Head of caudate nucleus (tissue), 42 donors: ENCODE measurements at places on chromosomes 13 and 19.

DNA sequence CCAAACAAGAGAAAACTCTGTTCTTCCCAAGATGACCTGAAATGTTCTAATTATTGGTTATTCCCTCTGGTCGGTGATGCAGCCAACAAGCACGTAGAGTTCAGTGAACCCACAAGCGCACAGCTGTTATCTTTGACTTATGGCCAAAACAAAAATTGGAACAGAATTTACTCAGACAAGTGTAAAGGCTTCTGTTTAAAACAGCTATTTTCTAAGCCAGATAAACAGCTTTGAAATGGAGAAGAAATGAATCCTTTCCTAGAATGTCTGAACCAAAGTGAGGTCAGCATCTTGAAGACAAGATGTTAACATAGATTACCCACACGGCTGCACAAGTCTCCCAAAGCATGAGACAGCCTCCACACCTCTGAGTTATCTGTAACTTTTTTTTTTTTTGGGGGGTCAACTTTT is 669.2 kb downstream of the DIAPH3 start:
- DNase-seq = no peak

GRCh38 chr19:1311543-1312091 is 25.9 kb downstream of the EFNA2 start:
- DNase-seq = no peak

DNA sequence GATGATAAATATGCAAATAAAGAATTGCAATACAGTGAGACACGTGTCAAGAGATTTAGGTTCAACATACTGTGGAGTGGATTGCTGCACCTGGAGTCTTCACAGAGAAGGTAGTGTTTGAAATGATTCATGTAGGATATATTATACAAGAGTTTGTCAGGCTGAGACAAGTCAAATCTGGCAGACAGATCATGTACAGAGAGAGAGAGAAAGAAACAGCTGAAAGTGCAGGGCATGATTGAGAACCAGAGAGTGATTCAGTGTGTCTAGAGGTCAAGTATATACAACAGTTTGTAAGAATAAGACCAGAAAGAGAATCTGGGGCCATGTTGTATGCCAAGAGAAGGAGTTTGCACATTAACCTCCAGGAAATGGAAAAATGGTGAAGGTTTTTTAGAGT is 2.1 kb upstream of the VWA8 start:
- no peak for DNase-seq

- no peak for DNase-seq
Measured at GRCh38 chr19:34452723-34453122, 24.5 kb downstream of the UBA2 start.

GRCh38 chr13:40187324-40187795 is 479.1 kb downstream of the FOXO1 start:
- no peak for DNase-seq

DNA sequence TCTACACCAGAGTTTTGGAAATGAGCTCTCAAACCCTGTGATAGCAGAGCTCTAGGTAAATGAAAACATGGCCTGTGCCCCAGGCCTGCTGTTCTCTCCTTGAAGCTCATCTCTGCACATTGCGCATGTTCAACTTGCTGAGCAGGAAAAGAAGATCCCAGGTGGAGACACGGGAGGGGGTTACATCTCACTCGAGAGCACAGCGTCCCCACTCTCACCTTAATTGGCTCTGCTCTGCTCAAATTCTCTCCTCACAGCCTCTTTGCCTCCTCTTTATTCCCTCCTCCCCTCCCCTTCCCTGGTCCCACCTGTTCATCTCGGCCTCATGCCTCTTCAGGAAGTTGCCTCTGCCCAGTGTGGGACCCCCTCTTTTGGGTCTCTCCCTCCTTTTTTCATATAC is 44.7 kb downstream of the RGCC start:
- no peak for DNase-seq

- peak; percentile 4 for DNase-seq
Measured at GRCh38 chr19:52270266-52270885, 989 bp downstream of the ZNF766 start.

GRCh38 chr13:80371840-80372509 is 31.0 kb upstream of the SPRY2 start:
- DNase-seq = no peak

DNA sequence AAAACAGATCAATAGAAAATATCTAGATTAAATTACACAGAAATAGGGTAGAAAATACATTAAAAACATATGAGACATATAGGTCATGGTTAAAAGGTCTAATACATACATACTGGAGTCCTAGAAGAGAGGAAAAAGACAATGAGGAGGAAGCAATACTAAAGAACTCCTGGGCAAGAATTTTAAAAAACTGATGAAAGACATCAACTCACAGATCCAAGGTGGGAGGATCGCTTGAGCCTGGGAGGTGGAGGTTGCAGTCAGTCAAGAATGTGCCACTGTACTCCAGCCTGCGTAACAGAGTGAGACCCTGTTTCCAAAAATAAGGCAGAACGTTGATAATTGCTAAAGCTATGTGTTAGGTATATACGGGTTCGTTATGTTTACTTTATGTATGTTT is 5.4 kb upstream of the KASH5 start:
- no peak for DNase-seq

DNA sequence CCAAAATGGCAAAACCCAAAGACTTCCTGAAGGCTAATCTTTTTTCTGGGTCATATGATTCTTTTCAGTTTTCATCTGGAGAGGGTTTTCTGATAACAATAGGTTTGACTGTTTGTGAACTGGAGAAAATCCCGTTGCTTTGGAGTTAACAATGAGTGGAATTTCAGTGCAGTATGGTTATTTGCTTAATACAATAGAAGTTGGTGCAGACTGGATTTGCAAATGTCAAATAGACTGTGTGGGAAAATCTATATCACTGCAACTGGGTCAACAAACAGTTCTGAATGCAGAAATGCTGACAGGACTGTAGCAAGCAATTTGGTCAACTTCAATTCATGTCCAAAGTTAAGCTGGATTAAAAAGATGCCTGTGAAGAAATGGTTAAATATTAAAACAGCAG is 267.5 kb upstream of the ARGLU1 start:
- DNase-seq = no peak

- DNase-seq = no peak
Measured at GRCh38 chr19:50628146-50628545, 11.5 kb downstream of the SYT3 start.

DNA sequence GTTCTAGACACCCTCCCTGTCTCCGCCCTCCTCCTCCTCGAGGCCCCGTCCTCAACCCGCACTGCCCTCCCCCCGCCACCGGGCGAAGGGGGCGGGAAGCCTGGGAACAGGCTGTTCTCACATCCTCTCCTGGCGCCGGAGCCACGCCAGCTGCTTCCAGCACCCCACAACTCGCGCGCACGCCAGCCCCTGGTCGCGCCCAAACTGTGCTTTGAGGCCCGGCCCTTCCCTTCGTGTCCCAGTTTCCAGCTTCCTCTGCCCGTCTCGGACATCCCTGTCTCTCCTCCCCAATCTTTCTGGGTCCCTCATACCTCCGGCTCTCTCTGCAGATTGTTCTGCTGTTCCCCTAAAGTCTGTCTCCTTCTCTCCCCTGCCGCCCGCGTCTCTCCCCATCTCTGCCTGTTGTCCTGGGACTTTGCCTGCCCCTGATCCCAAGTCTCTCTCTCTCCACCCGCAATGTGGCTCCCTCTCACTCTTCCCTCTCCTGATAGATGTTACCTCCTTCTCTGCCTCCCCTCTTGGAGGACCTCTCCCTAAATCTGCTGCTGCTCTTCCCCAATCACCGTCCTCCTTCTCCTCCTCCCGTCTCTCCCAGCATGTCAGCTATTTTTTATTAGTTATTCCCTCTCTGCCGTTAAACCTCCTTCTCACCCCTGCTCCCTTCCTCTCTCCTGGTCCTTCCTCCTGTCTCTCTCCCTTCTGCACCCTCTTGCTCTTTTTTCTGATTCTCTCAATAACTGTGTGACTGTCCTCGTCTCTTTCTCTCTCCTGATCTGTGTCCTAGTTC is 14.2 kb downstream of the DPF1 start:
- peak; percentile 87 for DNase-seq

DNA sequence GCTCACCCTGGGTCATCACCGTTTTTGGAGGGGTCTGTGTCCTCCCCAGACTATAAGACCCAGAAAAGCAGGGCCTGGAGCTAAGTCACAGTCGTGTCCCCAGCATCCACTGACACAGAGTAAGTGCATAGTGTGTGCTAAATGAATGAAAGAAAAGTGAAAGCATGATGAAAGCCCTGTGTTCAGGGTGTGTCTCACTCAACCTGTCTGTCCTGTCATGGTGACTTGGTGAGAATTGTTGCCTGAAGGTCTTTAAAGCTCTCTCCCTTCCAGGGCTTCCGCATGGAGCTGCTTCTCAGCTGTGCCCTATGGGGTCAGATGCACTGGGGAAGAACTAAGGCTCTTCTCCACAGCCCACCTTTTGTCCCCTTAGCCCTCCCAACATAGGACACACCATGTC is 20.5 kb upstream of the IGFL1 start:
- DNase-seq = no peak

DNA sequence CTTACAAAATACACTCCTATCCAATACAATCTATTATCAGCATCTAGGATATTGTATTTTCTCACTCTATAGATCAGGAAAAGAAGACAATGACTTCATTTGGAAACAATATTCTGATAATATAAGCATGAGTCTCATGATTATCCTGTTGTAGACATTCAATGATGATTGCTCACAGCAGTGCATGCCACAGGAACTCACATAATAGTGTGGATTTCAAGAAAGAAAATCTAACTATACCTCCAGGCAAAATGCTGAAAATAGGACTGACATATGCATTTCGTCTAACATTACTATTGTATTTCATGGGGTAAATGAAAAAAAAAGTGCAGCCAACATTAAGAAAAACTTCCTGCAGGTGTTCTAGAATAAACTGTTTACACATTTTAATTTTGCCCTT is 122.6 kb downstream of the POSTN start:
- DNase-seq = no peak

- no peak for DNase-seq
Measured at GRCh38 chr19:677201-677600, 1.0 kb downstream of the FSTL3 start.

GRCh38 chr19:18349524-18350128 is 9.2 kb downstream of the PGPEP1 start:
- DNase-seq = peak; percentile 56

DNA sequence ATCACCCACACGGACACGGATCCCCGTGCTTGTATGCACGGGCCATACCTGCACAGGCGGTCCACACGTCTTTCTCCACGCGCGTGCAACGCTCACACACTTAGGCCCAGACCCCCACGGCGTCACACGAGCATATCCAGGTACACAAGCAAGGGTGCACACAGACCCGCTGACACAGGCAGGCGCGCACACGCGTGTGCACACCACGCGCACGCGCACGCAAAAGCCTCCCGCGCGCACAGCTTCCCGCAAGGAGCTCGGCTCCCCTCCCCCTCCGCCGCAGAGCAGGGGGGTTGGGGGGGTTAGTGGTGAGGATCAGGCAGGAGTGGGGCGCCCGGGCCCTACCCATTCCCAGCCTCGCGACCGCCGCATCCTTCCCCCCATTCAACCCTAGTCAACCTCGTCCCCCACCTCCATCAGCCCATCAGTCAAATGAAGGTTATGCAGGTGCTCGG is 407 bp downstream of the RAB3A start:
- peak; percentile 62 for DNase-seq

DNA sequence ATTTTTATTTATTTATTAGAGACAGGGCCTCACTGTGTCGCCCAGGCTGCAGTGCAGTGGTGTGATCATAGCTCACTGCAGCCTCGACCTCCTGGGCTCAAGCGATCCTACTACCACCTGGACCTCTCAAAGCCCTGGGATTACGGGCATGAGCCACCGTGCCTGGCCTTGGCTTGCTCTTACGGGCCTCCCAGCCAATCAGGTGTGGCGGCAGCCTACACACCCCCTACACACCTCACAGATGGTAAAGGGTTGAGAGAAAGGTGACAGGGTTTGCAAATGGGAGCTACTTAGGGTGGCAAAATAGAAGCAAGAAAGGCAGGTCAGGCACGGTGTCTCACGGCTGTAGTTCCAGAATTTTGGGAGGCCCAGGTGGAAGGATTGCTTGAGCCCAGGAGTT is 1.0 kb upstream of the ZBTB32 start:
- no peak for DNase-seq

- no peak for DNase-seq
Measured at GRCh38 chr13:76994281-76994680, 2.4 kb downstream of the CLN5 start.

GRCh38 chr13:111011899-111012298 is 97.0 kb upstream of the ANKRD10 start:
- no peak for DNase-seq

GRCh38 chr13:38824342-38824741 is 137.5 kb downstream of the FREM2 start:
- DNase-seq = no peak

DNA sequence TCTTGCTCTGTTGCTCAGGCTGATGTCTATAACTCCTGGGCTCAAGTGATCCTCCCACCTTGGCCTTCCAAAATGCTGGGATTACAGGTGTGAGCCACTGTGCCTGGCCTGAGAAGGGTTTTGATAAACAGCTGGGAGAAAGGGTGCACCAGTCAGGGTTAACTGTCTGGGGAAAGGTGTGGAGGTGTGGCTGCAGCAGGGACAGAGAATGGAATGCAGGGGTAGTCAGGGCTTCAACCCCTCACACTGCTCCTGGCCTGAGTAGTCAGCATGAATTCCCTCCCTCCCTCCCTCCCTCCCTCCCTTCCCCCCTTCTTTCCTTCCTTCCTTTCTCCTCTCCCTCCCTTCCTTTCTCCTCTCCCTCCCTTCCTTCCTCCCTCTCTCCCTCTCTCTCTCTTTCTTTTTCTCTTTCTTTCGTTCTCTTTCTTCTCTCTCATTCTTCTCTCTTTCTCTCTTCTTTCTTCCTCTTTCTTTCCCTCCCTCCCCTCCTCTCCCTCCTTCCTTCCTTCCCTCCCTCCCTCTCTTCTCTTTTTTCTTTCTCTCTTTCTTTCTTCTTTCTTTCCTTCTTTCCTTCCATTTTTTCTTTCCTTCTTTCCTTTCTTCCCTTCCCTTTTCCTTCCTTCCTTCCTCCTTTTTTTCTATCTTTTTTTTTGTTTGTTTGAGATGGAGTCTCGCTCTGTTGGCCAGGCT is 16.0 kb downstream of the MYO1F start:
- no peak for DNase-seq

GRCh38 chr19:6060600-6061375 is 49.5 kb downstream of the RFX2 start:
- DNase-seq = no peak

DNA sequence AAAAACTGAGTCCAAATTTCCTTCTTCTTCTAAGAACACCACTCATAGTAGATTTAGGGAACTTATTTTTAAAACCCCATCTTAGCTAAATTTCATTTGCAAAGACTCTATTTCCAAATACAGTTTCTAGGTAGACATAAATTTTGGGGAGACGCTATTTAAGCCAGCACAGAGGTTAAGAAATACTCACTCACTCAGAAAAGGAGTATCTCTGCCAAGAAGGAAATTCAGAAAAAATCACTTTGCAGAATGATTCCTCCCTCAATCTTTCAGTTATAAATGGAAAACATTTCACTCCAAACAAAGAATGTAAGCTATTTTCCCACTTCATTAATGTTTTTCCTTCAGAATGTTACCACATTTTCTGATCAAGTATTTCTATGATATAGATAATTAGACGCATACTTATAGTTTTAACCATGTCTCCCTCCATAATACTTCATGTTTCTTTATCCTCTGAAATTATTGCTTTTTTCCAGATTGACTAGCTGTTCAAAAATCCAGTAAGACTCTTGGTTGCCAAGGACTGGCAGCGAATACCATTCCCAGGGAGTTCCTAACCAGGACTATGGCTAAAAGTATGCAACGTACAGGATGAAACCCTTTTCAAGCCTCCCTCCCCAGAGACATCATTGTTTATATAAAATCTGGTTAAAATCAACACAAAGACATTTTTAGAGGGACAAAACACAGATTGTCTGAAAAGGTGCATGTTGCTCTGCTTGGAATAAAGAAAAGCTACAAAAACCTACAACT is 52.5 kb upstream of the RXFP2 start:
- no peak for DNase-seq
